Fibroblast of lung (primary cell): ENCODE measurements at places on chromosomes 2 and 18.

- peak; percentile 56 for DNase-seq
These were observed 191.9 kb downstream of the ARL4C start for GRCh38 chr2:234304950-234305349.

GRCh38 chr2:180411661-180412060, 404.6 kb upstream of the CWC22 start:
- DNase-seq, result no peak

GRCh38 chr2:223222397-223222796, 170.4 kb downstream of the KCNE4 start:
- peak; percentile 52 for DNase-seq

- peak; percentile 90 for DNase-seq
These were observed 588.2 kb downstream of the IRS1 start for GRCh38 chr2:226211439-226211838.

DNA sequence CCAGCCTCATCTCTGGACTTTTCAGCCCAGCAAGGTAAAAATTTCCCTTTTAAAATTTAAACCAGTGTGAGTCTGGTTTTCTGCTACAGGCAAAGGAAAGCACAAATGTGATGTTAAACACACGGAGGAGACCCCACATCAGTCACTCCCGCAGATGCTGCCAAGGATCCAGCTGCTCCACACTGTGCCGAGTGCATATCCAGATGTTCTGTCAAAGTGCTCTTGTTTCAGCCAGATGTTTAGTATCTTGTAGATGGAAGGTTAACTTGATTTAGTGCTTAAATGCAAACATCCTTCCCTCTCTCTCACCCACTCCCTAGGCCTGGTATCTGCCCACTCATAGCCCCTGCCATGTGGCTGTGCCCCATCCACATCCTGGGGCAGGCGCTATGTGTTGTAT, 15.8 kb upstream of the ATOH8 start:
- no peak for DNase-seq

GRCh38 chr2:84964406-84965191, 6.4 kb upstream of the KCMF1 start:
- DNase-seq, result no peak

DNA sequence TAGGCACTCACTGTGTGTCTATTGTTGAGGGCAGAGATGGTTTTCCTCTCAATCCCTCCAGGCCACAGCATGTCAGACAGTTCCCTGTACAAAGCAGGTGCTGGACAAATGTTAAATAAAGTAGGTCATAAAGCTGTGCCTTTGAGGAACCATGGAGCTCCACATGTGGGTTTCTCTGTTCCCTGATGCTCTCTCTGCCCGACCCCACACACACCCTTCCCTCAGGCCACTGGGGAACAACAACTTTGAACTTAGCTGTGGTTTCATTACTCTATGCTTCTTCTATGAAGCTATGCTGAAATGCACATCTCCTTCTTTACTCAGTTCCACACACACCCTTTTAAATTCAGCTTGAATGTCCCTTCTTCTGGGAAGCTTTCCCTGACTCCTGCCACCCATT, 415.3 kb downstream of the HRH4 start:
- no peak for DNase-seq

GRCh38 chr18:36372903-36373311, 75.4 kb downstream of the FHOD3 start:
- peak; percentile 24 for DNase-seq

- peak; percentile 43 for DNase-seq
These were observed 48.9 kb upstream of the IL1RL1 start for GRCh38 chr2:102262216-102263129.

- DNase-seq, result peak; percentile 17
These were observed 454.6 kb upstream of the TRIB2 start for GRCh38 chr2:12261986-12262680.

- DNase-seq, result no peak
These were observed 9.6 kb downstream of the HOXD8 start for GRCh38 chr2:176138923-176139660.

DNA sequence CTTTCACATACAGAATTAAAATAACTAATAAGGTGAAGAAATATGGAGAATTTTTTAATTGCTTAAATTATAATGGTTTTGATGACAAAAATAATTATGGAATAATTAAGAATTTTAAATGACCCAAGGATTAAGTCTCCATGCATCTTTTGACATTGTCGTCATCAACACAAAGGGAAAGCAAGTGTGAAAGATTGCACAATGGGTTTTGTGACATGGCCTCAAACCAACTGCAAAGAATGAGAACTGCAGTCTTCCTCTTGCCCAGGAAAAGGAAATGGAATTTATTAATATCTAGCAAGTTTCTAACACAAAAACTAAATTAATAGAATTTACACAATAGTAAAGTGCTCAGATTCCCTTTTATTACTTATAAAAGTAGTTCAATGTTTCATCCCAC, 329.1 kb upstream of the PKDCC start:
- no peak for DNase-seq

GRCh38 chr2:241150660-241151530, 628 bp downstream of the PPP1R7 start:
- DNase-seq, result peak; percentile 20

- DNase-seq, result no peak
These were observed 68.8 kb downstream of the VPS54 start for GRCh38 chr2:63950414-63950813.

- DNase-seq, result no peak
These were observed 13.2 kb upstream of the ATRAID start for GRCh38 chr2:27198627-27199026.

DNA sequence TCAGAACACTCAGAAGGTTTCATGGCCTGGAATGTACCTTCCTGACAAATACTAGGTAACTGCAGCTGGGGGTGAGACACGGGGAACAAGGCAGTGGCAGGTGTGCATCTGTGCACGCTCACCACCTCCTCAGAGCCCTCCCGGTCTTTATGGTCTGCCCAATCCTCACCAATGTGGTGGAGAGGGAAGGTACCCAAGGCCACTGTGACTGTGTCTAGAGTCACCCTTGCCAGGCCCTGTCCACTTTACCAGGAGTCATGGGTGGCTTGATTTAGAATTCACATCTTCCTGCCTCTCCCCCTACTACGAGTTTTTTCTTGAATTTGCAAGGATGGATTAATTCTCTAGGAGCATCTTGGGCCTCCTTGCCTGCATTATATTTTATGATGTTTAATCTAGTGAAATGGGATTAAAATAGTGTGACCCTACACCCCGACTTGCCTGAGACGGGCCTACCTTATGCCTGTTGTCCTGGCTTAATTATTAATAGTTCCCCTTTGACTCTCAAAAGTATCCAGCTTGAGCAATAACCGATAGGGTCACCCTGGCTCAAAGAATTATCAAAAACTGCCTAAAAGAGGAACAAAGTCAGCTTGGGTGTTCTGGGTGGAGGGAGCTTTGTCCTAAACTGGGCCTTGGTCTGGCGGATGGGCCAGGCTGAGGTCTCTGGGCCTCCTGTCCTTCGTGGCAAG, 56.5 kb downstream of the ACAA2 start:
- no peak for DNase-seq

DNA sequence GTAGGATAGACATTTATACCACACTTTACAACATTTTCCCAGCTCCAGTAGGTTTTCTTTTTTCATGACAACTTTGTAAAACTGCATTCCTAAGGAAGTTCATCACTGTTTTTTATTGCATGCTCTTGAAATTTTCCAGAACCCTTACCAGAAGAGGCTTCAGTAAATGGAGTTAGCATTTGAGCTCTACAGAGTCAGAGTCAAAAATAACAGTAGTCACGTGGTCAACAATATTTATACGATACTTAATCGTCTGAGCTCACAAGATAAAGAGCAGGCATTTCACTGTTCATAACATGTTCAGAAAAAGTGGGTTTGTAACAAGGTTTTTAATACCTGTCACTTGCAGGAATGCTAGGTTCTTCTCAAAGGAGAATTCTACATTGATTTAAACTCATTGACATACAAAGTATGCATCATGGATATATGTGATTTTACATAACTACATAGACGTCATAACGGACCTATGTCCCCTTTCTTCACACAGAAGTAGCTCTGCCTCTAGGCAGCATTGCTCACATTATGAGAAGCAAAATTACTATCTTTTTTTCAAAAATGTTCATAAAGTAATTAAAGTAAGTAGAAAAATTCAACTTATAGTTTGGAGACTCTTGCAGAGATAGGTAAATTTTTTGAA, 187.0 kb upstream of the COL3A1 start:
- peak; percentile 93 for DNase-seq

DNA sequence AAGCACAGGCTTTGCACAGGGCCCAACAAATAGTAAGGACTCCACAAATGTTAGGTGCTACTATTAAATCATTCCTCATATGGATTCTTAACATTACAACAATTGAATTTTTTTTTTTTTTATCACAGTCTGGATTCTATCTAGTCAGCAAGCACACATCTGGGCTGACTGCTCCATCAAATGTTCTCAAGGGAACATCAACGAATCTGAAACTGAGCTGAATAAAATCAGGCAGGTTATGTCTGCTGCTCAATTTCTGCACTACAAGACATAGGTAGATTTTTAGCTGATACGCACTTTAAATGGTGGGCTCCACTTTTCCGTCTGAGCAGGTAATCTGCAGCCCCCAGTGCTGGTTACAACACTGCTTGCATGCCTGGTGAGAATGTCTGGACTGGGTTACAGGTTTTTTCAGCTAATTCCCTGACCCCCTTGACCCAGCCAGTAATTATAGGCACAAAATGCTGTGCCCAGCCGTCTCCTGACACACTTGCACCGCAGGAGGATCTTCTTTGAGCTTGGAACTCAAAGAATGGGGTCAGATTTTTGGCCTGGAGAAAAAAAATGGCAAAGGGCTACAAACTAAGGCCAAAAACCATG, 44.6 kb downstream of the ADD2 start:
- DNase-seq, result no peak

- DNase-seq, result peak; percentile 28
These were observed 125.0 kb downstream of the CACNB4 start for GRCh38 chr2:151973901-151974199.

GRCh38 chr2:42084231-42084671, 36.4 kb downstream of the PKDCC start:
- peak; percentile 93 for DNase-seq

- peak; percentile 47 for DNase-seq
These were observed 233.5 kb upstream of the ATP5MC3 start for GRCh38 chr2:175414882-175415487.

DNA sequence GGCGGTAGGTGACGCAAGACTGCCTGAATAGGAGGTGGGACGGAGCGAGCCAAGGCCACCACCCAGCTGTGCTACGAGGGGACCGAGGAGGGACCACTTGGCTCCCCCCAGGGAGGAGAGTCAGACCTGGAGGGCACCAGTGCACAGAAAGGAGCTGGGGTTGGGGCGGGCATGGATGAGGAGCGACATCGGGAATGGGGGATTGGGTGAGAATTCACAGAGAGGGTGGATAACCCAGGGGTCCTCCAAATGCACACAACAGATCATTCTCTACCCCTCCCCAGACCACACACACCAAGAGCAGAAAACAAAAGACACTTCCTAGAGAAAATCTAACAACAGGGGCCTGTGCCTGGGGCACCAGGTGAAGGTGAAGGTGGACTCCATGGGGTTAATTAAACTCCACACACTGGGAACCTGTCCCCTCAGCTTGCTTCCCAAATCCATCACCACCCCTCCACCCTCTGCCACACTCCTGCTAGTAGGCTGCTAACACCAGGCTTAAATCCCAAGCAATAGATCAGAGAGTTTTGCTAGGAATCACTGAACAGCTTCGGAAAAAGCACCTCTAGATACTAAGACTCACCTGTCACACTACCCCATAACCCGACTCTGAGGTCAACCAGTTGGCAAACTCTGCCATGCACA, 274.6 kb downstream of the EIPR1 start:
- no peak for DNase-seq

- peak; percentile 51 for DNase-seq
These were observed 2.0 kb downstream of the KCTD1 start for GRCh38 chr18:26546170-26546874.

- DNase-seq, result no peak
These were observed 298.4 kb downstream of the LPIN1 start for GRCh38 chr2:12044857-12045256.

- DNase-seq, result peak; percentile 36
These were observed 3.1 kb downstream of the PAIP2B start for GRCh38 chr2:71223767-71224333.

DNA sequence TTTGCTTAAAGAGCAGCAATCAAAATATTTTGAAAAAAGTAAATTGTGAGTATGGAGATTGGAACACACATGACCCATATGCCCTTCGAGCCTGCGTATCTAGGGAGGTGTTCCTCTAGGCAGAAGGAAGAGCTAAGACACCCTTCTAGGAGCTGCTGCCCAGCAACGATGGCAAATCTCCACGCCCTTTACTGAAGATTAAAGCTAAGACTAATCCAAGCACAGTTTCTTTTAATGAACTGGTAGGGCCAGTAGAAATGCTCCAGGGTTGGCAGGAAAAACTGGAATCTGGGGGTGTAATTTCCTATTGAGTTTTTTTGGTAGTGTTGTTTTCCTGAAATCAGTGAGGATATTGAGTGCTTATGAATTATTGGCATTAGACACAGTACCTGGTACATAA, 712 bp upstream of the SERPINB13 start:
- DNase-seq, result no peak

DNA sequence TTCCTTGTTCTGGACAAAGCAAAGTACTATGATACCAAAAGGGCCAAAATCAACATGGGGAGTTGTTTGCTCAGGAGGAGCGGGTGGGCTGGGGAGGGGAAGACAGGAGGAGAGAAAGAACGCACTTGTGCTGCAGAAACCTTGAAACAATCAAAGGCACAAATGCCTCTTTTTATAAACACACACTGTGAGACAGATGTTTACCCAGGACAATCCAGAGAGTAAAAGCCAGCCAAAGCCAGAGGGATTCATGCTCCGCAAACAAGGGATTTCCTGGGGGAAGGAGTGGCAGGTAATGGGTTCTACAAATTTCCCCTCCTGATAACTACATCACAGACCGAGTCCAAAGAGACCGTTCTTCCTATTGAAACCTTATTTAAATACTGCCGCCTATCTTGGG, 323.5 kb upstream of the SKOR2 start:
- DNase-seq, result no peak

DNA sequence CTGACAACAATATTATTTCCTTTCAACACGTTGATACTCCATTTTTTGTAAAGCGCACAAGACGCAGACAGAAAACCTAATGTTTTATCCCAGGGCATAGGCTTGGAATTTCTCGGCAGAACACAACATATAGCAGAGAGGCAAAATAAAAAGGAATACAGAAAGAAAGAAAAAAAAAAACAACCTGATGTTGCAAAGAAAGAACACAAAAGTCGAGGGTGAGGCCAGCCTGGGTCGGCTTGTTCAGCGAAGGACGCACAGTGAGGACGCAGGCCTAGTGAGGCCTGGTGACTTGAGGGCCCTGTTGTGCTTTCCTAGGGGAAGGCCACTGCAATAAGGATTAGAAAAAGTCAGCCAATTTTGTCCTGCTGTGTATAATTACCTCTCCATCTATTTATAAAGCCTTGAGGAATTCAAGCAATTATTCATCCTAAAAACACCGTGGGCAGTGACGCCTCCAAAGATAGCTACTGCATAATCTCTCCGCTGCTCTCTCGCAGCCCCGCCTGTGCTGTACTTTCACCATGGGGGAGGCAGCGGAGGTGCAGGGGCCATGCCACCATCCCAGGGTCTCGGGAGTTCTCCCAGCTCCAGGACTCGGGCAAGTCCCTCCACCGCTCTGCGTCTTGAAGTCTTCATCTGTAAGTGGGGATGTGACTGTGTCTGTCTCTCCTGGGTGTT, 61.9 kb upstream of the SH3RF3 start:
- DNase-seq, result peak; percentile 10

GRCh38 chr2:4914551-4914950, 777.6 kb upstream of the SOX11 start:
- peak; percentile 1 for DNase-seq
